Mesendoderm (in vitro differentiated cells): ENCODE measurements at places on chromosomes 6 and 20.

DNA sequence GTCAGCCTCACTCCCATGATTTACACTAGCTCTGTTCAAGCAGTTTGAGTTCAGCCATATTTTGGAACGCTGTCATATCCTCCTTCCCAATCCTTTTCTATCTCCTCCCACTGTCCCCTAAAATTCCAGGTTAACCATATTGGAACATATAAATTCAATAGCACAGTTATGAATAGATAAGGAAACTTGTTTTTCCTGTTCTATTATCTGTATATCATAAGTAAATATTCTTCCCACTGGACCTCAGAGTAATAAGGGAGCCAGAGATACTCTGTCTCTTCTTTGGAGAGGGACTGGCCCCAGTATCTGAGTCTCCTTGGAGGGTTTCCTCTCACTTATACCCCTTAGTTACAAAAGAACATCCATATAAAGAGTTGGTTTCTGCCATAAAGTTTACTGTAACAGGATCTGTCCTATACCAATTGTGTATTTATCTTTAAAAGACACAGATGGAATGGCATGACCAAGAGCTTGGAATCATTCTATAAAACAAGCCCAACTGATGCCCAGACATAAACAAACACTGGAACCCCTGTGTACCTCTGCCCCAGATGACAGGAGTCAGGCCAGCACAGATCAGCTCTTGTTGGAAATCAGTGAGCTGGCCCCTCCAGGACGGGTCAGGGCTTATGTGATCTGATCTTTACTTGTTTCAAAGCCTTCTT, 67.1 kb downstream of the EPB41L2 start:
- DNase-seq = no peak

GRCh38 chr6:68640491-68640835, 5.4 kb downstream of the ADGRB3 start:
- DNase-seq = peak; percentile 7

DNA sequence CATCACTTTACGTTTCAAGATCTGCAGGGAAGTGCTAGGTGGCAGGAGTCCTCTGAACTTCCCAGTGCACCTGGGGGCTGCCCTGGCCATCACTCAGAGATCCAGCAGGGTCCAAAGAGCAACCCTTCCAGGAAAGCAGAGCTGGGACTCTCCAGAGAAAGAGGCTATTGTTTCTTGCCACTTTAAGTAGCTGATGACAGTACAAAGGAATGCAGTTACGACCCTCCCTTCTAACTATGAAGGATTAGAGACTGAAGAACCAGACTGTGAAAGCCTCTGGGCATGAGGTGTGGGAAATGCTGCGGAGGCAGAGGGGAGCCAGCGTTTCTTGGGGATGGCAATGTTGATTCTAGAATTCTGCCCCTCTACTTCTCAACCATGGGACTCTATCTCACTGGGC, 189.1 kb upstream of the SUPT3H start:
- DNase-seq = peak; percentile 96

DNA sequence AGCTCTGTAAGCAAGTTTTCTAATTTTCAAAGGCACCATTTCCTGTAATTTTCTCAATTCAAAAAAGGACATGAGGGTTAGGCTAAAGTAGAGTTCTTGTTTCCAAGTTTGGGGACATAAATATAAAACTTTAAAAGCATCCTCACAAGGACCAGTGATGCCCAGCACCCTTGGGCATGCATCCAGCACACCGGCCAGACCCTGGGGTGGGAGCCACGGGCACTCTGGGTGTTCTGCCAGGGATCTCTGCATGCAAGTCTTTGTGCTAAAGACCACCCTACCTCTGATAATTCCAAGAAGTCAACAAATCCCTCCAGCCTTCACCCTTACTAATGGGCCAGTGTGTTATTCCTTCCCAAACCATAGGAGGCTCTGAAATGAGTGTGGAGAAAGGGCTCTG, 46.5 kb downstream of the PLCG1 start:
- DNase-seq = no peak

DNA sequence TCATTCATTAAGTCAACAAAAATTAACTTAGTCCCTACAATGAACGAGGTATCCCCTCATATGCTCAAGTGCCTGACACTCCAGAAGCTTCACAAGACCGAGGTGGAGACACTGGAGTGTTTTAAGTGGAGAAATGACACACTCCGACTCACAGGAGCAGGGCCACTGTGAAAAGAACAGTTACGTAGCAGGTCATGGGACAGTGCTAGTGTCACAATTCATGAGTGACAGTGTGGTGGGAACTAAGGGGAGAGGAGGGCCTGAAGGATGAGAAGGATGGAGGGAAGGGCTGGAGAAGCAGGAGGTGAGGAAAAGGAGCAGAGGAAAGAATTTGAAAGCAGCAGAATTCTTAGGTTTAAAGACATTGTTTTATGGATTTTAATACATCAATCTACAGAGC, 1.3 kb upstream of the HLA-A start:
- DNase-seq = no peak

GRCh38 chr6:134457941-134458340, 140.0 kb upstream of the SGK1 start:
- DNase-seq = peak; percentile 58

DNA sequence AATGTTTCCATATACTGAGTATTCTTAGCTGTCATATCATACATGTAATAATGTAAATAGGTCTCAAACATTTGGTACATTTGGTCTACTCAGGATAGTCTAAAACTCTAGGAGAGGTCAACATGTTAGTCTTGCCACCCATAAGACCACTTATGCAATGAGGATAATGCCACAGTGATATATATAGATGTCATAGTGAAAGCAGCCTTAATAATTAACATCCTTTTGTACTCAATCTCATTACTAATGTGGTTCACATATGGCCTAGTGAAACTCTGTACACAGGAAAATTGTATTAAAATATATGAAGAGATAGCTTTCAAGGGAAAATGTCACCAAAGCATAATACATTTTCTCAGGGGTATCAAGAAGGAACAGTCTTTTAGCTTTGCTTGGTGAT, 577.9 kb downstream of the TFAP2B start:
- DNase-seq = no peak

DNA sequence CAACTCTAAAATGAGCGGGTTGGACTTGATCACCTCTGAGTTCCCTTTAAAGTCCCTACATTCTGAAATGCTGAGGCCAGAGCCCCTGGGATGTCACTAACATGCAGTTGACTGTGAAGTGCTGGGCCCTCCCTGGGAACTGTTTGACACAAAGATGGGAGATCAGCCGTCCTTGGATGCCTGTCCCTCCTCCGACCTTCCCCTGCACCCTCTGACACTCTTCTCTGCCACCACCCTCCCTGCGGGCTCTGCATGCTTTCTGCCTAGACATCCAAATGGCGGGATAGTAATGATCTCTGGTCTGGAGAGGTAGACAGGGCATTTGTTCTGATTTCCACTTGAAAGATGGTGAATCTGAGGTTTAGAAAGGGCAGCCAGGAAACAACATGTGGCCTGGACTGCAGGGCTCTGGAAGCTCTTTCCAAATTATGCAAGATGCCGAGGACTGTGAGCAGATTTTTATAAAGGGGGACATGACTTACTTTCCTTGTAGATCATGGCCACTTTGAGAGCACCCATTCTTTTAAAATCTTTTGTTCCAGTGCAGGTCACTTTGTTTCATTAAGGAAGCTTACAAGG, 113.2 kb downstream of the ZDHHC14 start:
- DNase-seq = no peak

- no peak for DNase-seq
Observed at GRCh38 chr6:158686311-158686710, 36.5 kb downstream of the SYTL3 start.

DNA sequence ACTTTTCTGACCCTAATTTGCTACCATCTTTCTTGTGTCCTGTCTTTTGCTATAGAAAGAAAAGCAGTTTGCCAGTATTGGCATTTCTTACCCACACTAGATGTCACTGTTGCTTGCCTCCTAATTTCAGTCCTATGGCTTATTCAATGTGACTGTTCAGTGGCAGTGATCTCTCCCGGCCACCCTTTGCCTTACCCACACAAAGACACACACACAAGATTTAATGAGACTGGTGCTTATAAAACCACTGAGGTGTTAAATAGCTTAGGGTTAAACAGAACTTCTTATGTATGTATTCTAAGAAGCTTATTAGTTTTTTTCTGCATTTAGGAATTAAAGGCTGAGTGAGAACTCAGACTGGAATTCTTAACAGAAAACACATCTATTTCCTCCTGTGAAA, 233.6 kb upstream of the ASCC3 start:
- peak; percentile 68 for DNase-seq

DNA sequence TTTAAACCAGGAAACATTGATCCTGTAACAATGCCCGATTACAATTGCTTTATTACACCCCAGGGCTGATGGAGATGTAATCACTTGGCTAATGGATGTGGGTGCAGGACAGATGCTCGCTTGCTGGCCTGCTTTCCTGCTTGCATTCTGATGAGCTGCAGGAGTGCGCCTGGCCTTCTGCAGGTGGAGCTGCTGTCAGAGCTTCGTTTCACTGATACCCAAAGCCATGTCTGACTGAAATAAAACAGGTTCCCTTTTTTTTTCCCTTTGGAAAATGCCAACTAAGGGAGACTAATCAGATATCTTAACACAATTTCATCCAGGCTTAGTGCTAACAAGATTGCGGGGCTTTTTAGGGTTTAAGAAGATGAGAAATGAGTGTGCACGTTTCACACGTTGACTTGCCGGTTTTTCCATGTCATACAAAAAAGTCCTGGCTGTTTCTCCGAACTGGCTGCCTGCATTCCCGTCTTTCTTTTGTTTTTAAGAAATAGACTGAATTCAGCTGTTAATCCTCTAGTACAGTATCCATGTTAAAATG, 60.7 kb downstream of the VAPB start:
- no peak for DNase-seq
